ENCODE measurements at places on chromosomes 1 and 21.

- DNase-seq, result no peak
These were observed 17.6 kb downstream of the RPL11 start for GRCh38 chr1:23709229-23709628.

DNA sequence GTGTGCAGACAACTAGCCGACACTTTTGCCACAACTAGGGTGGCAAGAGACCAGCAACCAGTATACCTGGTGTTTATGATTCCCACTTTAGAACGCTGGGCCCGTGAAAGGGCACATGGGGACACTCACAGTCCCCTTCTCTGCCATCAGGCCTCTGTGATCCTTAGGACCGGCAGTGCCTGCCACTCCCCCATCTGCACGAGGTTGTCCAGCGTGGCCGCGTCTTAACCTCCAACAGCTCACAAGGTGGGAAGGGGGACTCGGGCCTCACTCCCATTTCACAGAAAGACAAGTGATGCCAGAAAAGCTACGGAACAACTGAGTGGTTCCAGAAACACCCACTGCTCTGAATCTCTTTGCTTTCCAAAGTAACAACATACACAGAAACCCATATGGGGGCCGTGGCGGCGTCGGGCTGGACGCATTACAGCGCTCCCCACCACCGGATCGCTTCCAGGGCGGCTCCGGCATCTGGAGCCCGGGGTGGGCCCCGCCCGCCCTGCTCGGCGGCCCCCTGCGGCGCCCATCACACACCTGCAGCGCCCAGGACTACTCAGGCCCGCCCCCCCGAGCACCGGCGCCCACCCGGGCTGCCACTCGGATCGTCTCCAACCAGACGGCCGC, 1.0 kb downstream of the ZNF496 start:
- peak; percentile 9 for DNase-seq

DNA sequence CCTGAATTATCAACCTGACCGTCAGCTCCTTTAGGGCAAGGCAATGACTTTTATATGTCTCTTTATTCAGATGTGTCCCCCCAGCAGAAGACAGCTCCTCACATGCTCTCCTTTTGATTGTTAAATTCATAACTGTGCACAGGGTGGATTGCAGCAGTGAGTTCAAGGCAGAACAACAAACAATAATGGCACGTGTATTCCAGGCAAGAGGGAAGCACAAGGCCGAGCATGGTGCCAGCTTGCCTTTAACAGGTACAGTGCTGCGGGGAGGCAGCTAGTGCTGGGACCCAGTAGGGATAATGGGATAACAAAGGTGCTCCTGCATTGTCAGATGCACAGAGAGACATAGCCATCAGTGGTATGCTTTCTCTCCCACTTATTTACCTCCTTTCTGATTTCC, 248.4 kb downstream of the RHOU start:
- DNase-seq, result no peak

DNA sequence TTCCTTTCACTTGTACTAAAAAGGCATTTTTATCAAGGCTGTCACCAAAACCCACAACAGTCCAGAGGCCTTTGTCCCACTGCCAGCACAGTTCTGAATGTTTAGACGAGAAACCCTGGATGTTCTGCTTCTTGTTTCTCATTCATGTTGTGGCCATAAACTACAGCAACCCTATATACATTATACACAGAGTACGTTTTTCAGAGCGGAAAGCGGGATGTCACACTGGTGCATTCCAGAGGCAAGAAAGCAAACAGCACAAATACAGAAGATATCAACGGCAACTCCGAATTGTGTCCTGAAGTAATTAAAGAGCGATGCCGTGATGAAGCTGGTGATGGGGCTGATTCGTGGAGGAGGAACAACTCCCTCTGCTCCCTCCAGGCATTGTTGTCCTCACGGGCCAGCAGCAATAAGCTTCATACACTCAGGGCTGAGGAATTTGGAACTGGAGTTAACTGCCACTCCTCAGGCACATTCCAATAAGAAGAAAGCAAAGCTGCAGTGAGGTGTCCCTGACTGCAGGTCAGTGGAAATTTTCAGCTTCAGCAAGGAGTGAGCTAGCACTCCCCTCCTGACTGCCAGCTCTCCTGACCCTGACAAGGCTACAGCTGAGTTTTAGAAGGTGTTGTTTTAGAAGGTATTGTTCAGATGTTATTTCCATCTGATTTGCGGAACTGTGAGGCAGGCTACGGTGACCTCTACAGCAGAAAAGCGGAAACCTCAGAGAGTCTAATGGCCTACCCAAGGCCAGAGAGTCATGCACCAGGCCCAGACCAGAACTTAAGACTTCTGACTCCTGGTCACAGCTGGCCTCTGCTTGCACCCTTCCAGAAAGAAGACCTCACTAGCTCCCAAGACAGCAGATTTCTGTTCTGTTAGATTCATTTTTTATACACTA, 149.0 kb downstream of the TGFBR3 start:
- no peak for DNase-seq

GRCh38 chr1:4010814-4011605, 110.9 kb upstream of the C1orf174 start:
- DNase-seq, result no peak

DNA sequence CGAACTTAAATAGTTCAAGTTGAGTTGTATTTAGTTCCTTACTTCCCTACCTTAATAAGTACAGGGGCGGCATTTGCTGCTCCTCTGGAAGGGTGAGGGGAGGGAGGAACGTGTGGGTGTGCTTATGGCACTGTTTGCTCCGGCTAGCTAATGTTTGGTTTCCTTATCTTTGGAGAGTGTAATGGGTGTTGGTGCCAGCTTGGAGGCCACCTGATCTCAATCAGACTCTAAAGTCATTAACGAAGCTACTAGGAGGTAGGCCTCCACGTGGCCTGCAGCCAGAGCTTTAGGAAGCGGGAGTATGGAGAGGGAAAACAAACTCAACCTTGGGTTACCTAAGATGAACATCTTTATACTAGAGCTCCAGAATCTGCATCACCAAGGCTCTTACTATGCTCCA, 43.0 kb upstream of the RAP1A start:
- DNase-seq, result no peak

DNA sequence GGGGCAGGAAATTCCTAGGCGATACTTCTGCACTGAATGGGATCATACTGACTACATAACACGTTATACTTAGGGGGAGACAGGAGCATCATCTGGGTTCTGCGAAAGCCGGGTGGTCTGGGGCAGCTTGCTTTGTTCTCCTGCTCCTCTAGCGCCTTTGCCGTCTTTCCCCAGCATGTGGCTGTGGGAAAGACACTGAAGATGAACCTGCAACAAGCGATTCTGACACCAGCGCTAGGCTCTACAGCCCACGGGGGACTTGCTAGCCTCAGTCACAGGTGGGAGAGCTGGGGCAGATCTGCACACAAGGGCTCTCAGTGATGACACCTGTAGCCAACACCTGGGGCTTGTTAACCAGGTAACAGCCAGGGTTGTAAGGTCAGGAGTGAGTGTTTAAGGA, 51.8 kb downstream of the CD46 start:
- DNase-seq, result no peak

DNA sequence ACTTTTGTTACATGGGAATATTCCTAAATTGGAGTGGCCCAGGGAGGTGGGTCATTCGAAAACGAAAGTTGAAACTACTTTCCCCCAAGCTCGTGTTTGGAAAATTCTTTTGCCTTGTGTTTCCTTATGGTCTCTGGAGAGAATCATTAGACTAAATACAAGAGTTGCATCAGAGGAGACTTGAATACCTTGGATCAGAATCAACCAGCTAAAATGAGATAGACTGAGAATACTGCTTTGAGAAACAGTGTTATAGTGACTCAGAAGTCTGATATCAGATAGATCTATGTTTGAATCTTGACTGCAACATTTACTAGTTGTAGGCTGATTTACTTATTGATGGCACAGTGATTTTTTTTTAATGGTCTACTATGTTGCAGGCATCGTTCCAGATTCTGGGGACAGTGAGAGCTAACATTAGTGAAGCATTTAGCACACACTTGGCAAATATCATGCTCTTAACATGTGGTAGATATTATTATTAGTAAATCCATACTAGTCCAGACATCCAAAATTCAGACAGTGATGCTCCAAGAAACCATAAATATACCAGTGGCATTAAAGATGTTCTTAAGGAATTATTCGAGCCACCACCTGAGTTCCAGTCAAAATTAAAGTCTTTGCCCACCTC, 12.9 kb upstream of the ACTN2 start:
- DNase-seq, result no peak

DNA sequence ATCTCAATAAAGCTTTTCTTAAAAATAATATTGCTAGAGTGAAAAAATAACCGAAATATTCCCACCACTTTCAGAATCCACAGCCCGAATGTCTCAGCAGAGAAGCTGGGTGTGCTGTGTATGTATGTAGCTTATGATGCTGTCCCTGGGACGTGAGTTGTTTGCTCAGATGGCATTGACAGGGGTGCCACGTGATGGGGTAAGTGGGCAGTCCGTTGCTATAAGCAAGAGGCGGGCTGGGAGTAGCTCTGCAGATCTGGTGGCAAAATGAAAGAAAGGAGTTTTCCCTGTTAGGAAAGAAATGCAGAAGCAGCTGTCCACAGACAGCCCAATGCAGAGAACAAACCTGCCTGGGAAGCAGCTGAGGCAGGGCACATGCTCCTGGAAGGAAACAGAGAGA, 3.8 kb upstream of the FAM20B start:
- no peak for DNase-seq

DNA sequence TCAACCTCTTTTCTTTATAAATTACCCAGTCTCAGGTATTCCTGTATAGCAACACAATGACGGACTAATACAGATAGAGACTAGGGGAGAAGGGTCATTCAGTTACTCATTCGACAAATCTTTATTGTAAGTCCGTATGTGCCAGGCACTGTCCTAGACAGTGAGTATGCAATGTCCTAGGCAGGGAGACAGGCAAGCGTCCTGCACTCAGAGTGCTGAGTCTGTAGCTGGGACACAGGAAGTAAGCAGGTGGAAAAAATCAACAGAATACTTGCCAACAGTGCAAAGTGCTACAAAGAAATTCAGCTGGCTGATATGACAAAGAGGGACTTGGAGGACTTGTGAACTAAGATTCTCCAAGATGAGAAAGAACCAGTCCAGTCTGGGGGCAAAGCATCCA, 92.2 kb upstream of the ZBTB40 start:
- no peak for DNase-seq

GRCh38 chr1:76170084-76170483, 95.5 kb downstream of the ST6GALNAC3 start:
- no peak for DNase-seq

DNA sequence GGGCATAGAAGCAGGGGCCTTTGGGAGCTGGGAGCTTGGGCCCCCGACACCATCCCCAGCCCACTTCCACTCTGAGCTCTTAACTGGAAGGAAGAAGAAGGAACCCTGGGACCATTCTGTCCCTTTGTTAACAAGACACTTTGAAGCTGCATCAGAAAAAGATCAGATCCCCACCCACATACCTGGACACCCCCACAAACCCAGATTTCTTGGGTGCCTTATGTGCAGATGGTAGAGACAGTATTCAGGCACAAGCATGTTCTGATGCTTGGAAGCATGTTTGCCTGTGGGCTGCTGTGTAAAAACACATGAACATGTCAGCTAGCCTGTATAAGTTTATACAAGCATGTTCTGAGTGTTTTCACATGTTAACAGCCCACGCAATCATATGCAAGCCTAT, 3.7 kb downstream of the DLGAP3 start:
- no peak for DNase-seq

DNA sequence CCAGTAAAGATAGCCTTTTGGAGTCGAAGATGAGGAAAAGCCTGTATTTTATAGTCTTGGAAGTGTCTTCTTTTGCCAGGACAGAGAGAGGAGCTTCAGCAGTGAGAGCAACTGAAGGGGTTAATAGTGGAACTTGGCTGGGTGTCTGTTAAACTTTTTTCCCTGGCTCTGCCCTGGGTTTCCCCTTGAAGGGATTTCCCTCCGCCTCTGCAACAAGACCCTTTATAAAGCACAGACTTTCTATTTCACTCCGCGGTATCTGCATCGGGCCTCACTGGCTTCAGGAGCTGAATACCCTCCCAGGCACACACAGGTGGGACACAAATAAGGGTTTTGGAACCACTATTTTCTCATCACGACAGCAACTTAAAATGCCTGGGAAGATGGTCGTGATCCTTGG, at the start of gene VCAM1:
Gene VCAM1 (plus strand): TSS at position 253 of the 400 bp plus-strand sequence. CDS start 119 bp downstream, at position 372.
- no peak for DNase-seq

DNA sequence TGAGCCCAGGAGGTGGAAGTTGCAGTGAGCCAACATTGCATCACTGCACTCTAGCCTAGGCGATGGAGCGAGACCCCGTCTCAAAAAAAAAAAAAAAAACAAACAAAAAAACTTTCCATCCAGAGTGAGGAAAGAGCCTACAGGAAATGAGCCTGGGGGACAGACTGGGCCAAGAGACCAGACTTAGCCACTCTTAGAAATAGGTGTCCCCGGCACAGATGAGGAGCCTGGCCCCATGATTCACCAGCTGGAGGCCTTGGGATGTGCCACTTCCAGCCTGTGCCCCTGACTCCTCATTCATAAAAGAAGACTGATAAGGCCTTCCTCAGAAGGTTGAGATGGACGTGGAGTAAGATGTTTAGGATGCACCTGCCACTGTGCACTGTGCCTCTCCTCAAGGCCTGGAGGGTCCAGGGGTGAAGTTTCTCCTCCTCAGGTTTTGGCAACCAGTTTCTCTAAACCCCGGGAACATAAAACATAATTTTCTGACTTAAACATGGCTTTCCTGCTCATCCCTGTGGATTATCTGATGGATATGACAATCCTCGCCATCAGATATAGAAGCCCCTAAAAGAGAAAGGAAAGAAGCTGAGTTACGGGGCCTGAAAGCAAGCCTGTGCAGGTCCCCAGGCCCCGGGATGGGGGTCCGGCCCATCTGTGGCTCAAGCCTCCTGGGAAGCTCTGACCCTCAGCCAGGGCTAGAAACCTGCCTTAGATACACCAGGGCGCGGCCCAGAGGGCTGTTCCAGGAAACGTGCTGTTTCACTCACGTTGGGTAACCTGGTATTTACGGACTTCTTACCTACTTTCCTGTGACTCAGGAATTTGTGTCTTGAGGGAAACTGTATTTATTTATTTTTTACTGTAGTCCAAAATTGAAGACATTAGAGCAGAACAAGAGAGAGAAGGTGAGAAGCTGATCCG, 26.0 kb downstream of the MX1 start:
- DNase-seq, result no peak

GRCh38 chr21:45834821-45835293, 146.7 kb upstream of the COL6A1 start:
- DNase-seq, result no peak

- DNase-seq, result no peak
These were observed 24.9 kb upstream of the C1QA start for GRCh38 chr1:22611530-22611947.

- no peak for DNase-seq
These were observed 8.1 kb upstream of the TMCO2 start for GRCh38 chr1:40239626-40240025.

- no peak for DNase-seq
These were observed 33.0 kb downstream of the PGM1 start for GRCh38 chr1:63626222-63626621.

GRCh38 chr1:14659913-14660312, 61.4 kb downstream of the KAZN start:
- no peak for DNase-seq

- no peak for DNase-seq
These were observed 16.9 kb downstream of the MTF2 start for GRCh38 chr1:93095804-93096585.

GRCh38 chr1:21381354-21381753, 58.6 kb upstream of the NBPF3 start:
- no peak for DNase-seq

GRCh38 chr1:6497215-6497866, 5.9 kb upstream of the PLEKHG5 start:
- peak; percentile 59 for DNase-seq

GRCh38 chr1:78007677-78008341, 3.1 kb downstream of the DNAJB4 start:
- no peak for DNase-seq
